ENCODE measurements at places on chromosomes 3 and 15. TPM values are rescaled to one million over a fixed set of nuclear protein-coding genes. Genes with fewer than 3 reads are reported as not detected.

The GOLGA8K gene
- polyA plus RNA-seq, result 3.5 TPM

DNA sequence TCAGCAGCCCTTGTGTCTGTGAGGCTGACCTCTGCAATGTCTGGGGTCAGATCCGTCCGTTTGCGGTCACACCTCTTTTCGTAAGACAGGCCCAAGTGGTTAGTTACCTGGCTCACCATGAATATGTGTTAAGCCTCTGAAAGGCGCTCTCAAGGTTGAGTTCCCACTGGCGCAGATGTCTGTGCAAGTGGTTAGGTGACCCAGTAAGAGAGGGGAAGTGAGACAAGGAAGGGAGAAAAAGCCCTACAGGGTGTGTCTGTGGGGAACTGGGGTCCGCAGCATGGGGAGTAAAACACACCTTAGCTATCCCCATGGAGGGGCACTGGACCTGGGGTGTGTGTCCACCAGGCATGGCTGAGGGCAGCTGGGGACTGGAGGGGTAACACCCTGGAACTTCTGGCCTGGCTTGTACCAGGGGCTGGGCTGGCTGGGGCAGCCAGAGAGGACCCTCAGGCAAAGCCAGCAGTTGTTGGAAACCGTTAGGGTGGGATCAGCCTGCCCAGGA lies 391.6 kb upstream of the PROK2 start:
- DNase-seq, result no peak

DNA sequence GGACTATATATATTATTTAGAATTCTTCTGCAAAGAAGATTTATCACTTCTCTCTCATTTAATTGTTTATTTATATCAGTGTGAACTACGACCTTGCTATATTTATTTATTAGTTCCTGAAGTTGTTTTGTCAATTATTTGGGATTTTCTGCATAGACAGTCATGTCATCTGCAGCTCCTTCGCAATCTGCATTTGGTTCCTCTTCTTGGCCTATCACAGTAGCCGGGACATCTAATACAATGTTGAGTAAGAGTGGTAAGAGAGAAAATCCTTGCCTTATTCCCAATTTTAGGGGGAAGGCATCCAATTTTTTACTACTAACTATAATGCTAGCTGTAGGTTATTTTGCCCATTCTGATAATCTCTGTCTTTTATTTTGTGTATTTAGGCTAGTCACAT lies 39.4 kb downstream of the FOXL2 start:
- DNase-seq, result no peak

DNA sequence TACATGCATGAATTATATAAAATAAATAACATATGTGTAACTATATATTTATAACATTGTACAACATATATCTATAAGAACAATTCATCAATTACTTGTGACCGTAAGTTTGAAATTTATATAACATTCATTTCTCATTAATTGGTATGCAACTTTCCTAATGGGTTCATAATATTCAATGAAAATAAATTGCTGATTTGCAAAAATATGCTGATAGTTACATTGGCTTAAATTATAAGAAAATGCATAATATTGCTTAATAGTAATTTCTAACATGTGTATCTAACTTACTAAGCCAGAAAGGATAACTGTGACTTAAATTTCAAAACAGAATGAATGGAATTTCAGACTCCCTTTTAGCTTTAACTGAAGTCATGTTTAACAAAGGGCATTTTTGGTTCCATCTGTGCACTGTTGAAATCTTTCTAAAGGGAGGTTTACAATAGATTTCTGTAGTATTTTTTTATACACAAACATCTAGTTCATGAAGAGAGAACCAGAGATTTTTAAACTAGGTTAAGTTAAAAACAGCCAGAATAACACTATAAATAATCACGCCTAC lies 310.9 kb downstream of the TBC1D5 start:
- DNase-seq, result no peak

The CKMT1A gene
- not detected for polyA plus RNA-seq

The SEMA3B gene
- 31.5 TPM for polyA plus RNA-seq

DNA sequence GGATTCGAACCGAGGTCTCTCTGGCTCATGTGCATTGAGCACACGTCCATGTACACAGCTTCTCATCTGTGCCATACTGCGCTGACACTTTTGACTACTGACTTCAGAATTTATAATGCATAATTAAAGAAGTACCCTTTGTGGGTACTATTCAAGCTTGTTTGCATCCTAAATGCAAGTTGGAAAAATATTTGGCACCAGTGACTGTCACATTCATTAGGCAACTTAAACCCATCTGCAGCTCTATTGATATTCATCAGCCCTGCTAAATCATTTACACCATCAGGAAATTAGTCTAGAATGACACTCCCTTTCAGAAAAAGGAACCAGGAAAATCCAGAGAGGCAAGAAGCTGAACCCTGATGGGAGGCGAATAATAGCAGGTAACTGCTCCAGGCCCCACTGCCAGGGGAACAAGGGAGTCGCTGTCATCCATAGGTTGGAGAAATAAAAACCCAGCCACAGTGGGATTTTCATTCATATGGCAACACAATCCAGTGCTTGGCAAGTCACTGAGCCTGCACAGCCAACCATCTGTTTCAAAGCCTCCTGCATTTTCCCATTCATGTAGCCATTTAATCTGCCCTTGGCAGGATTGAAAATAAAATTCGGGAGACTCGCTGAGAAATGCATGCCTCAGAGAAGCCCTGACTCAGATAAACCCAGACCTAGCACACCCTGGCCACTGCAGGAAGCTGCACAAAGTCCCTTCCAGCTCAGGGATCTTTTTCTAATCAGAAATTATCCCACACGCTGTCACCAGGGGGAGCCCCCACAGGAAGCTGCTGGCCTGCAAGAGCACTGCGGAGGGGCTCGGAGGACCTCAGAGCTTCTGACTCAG lies 103.0 kb upstream of the VEPH1 start:
- peak; percentile 35 for DNase-seq

- DNase-seq, result no peak
Observed at GRCh38 chr15:55681631-55682030, 61.3 kb downstream of the PRTG start.

All from right lung (tissue), 10 donors.